ENCODE measurements at places on chromosomes 7 and 10. TPM values are rescaled to one million over a fixed set of nuclear protein-coding genes. Genes with fewer than 3 reads are reported as not detected.

GRCh38 chr10:29634105-29634504, 666 bp downstream of the SVIL start:
- DNase-seq = no peak

DNA sequence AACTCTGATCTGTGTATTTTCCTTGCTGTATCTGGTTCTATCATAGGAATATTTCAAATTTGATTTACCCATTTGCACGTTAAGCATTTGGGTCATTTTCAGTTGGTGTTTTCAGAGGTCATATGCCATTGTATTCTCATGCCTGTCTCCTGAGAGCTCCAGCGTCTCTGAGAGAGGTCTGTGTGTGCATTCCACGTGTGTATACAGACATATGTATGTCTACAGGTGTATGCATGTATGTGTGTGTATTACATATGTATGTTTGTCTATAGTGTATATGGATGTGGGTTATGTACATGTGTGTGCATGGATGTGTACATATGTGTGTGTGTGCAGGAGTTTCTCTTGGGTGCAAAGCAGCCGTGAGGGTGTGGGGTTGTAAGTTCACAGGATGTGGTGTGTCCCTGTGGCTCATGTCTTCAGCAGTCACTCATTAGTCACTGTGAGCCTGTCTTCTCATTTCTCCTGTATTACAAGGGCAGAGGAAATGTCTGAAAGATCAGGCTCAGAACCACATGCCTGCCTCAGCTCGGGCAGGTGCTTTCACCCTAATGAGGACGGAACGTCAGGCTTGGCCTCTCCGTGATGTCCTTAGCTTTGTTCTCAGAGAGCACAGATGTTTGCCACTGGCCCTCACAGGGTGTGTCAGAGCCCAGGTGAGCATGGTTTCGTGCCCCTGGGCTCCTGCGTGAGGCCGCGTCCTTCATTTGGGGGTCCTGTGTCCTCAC, 101.6 kb downstream of the NKX6-2 start:
- no peak for DNase-seq

- peak; percentile 29 for DNase-seq
Measured at GRCh38 chr10:22476601-22477321, 131.5 kb downstream of the SPAG6 start.

DNA sequence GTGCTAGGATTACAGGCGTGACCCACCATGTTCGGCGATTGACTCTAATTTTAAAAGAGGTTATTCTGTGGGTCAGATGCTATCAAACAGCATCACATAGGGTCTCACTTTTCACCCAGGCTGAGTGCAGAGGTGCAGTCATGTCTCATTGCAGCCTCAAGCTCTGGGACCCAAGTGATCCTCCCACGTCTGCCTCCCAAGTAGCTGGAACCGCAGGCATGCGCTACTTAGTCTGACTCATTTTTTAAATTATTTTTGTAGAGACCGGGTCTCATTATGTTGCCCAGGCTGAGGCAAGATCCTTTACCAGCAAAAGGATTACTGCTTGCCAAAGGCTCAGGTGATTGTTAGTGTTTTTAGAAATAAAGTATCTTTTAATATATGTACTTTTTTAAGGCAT, 42.9 kb upstream of the STOX1 start:
- no peak for DNase-seq

GRCh38 chr7:122256046-122256445, 48.5 kb downstream of the FEZF1 start:
- DNase-seq = no peak

DNA sequence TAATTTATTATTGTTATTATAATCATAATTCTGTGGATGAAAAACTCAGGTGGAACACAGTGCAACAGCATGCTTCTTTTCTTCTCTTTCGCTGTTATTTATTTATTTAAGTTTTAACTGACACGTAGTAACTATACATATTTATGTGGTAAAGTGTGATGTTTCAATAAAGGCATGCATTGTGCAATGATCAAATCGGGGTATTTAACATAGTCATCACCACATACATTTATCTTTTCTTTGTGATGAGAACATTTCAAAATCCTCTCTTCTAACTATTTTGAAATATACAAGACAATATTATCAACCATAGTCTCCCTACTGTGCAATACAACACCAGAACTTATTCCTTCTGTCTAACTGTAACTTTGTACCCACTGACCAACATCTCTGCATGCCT, 152.5 kb upstream of the LYZL1 start:
- no peak for DNase-seq

GRCh38 chr7:36283711-36284130, 105.9 kb upstream of the ANLN start:
- DNase-seq = no peak

MMP21 gene
- 0.65 TPM for polyA plus RNA-seq

FAM20C gene
- polyA plus RNA-seq = 17.4 TPM
